Activated CD8-positive, alpha-beta memory T cell treated with anti-CD3 and anti-CD28 coated beads for 1 hour (primary cell): ENCODE measurements at places on chromosomes 6 and 20.
A peak's percentile ranks its signal among the peaks of the same experiment; 100 is the strongest.

DNA sequence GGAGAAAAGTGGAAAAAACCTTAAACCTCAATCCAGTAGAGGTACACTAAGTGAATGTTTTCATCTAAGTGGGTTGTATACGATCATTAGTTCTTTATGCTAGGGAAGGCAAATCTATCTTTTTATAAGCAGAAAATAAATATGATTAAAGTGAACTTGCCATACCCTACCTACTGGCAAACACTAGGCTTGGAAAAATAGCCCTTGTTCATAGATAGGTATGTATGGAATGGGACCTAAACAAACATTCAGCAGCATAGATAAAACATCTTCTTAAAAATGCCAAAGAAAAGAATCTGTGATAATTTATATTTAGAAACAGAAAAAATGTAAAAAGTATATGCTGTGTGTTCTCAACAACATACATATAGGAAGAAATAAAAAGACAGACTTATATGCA, 18.8 kb downstream of the REV3L start:
- no peak for DNase-seq

- DNase-seq: no peak
Observed at GRCh38 chr6:53033764-53034163, 31.4 kb upstream of the FBXO9 start.

DNA sequence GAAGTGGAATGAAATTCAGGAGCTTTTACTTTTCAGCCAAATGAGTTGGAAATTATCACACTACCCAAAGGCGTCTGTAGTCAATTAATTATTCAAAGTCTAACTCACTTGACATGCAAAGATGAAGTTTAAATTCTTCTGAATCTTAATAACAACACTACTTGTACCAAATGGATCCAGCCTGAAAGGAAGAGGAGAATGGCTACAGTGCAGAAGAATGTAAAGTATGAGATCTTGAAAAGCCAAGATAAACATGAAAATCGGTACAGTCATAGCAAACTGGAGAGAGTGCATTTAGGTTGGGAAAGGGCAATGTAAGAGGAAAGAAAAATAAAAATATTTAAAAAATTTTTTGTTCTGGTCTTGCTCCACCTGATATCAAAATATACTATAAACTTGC, 195.5 kb downstream of the SIM1 start:
- no peak for DNase-seq

DNA sequence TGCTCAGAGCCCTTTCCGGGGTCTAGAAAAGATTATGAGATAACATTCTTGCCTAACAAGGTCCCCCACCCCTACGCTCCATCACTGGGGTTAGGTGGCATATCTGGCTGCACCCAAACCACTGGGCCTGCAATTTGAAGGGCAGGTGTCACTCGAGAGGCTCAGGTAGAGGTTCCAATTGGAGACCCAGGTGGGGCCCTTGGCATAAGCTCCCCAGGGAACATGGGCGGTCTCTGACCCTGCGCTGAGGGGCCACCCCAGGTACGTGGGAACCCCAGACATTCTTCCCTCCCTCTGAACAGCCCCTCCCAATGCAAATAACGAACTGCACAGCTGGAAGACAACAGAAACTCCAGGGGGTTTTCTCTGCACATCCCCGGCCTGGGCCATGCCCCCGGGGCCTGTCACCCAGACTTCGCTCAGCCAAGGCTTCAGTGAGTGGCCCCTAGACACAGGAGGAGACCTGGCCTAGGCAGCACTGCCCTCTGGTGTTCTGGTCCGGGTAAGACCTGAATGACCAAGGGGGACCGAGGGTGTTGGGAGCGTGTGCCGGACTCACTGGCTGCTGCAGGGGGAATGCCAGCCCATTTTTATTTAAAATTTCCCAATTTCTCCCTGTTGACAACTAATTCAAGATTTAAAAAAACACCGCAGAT, 47.5 kb downstream of the DSTN start:
- DNase-seq: no peak

DNA sequence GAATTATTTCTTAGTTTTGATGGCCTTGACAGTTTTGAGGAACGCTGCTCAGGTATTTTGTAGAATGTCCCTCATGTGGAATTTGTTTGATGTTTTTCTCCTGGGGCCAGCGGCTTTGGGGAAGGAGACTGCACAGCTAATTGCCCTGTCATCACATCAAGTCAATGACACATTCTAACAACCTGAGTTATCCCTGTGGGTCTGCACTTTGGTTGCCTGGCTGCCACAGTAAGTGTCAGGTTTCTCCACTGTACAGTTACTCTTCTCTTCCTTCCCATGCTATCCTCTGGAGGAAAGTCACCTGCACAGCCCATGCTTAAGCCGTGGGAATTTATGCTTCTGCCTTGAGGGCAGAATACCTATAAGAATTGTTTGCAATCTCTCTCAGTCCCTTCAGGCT, 1.4 kb upstream of the TREML4 start:
- DNase-seq: no peak

DNA sequence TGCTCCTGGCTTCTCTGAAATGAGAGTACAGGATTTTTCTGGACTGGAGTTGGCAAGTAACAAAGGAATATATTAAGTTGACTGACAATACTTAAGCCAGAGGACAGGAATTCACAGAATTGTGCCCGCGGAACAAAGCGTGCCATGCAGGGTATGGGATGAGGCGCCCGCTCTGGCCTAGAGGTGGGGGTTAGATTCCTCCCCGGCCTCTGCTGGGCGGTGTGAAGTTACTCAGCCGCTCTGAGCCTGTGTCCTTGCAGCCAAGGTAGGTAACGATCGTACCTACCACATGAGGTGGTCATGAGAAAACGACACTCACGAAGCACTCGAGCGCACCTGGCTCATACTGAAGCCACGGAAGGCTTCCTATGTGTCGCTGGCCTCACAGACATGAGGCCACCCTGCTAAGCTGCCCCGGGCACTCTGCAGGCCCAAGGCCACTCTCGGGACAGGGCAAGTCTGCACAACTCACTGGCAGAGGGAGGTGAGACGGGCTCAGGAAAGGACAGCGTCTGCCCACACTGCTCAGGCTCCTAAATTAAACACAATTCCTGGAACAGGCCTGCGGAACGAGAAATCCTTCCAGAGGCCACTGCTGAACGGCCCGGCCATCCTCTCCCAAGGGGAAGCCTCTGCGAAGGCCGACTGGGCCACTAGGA, 70.8 kb downstream of the PSMG4 start:
- no peak for DNase-seq

DNA sequence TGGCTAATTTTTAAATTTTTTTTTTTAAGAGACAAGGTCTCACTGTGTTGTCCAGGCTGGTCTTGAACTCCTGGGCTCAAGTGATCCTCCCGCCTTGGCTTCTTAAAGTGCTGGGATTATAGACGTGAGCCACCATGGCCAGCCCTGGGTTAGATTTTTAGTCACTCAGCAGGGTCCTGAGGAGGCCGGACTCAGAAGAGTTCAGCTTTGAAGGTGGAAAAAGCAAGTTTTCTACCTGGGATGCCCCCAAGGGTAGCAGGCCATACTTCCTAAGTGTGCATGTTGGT, 44.2 kb downstream of the FGD2 start:
- DNase-seq: no peak

DNA sequence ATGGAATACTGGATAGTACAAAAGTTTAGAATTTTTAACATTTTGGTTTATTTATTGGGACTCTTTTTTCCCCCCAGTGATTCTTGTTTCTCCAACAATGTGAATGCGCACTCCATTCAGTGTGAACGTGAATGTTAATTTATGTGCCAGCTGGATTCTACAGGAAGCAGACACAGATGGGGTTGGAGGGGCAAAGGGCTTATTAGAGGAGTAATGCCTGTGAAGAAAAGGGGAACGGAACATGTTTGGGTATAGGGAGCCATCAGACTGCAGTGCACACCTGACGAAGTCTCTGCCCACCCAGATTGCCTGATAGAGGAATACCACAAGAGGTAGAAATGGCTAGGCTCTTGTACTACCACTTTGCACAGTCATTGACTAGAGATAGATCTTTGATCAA, 48.2 kb downstream of the PTPRA start:
- no peak for DNase-seq

DNA sequence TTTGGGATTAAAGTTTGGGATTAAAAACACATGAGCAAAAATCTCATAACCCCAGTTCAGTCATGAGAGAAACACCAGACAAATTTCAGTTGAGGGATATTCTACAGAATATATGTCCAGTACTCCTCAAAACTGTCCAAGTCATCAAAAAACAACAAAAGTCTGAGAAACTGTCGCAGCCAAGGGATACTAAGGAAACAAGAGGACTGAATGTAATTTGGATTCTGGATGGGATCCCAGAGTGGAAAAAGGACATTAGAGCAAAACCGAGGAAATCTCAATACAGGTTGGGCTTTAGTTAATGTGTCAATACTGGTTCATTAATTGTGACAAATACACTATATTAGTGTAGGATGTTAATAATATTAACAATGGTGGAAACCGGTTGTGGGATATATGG, 219.3 kb downstream of the BCKDHB start:
- DNase-seq: no peak

- no peak for DNase-seq
Observed at GRCh38 chr6:44652547-44652946, 265.0 kb downstream of the CDC5L start.

DNA sequence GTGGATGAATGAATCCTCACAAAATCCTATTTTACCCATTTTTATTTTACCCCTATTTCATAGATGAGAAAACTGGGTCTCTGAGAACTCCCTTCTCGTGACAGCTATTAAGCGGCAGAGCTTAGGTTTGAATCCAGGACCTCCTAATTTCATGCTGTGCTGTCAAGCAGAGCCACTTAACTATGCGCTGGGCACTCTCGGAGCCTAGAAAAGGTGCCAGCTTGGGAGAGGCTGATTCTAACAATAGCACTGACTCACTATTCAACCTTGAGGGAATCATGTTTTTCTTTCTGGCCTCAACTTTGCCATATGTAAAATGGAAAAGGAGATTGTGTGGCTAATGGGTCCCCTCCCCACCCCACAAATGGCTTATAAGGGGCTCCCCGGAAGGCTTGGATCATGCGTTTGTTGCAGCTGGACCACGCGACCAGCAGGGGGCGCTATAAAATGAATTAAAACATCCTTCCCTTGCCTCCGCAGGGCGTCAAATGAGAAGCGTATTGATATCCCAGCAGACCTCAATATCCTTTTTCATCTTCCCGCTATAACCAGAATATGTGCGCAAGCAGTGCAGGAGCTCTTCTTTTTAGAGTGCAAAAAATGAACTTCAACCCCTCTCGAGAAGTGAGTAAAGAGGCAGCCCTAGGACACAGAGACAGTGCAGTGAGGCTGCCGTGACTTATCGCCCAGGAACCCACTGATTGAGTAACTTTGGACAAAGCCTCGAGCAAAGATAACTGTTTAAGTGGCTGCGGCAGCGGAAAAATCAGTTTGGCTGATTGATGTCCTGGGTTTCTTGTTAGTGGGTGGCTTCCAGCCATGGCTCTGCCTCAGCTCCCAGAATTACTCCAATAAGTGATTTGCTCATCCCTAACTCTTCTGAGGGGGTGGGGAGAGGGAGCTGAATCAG, 12.8 kb upstream of the PDYN start:
- no peak for DNase-seq

GRCh38 chr20:20929341-20929740, 176.8 kb downstream of the LINC00237 start:
- no peak for DNase-seq

DNA sequence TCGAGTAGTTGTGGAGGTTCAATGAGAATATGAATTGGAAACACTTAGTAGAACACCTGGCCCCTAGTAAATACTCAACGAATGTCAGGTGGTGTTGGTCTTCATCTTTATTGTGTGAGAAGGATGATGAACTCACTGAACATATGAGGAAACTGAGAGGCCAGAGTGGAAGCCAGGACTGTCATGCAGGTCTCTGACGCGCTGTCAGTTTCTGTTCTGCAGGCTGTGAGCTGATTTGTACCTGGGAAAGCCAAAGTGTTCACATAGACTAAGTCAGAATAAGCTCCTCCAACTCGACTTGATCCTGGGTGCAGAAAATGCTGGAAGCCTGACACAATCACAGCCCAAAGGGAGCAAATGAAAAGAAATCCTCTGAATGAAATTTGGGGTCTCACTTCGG, 222.2 kb downstream of the LY86 start:
- no peak for DNase-seq

DNA sequence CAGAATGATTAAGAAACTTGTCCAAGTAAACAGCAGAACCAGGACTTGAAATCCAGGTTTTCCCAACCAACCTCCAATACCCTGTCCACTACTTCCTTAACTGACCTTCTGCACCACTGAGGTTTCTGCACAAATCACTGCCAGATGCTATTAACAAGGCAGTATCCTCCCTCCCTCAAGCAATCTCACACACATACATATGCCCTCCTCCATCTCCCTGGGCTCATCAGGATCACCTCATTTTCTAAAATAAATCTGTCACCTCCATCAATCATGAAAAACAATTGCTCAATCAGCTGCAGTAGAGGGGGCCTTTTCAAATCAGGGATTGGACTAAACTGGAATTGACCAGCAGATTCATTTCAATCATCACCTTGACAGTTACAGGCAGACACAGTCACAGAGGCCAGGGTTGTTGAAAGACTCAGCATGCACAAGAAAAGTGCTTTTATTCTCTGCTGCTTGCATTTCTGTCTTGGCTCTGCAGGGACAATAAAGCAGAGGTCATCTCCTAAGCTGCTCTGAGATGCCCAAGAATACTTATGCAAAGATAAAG, 539.4 kb downstream of the PTPRT start:
- no peak for DNase-seq

DNA sequence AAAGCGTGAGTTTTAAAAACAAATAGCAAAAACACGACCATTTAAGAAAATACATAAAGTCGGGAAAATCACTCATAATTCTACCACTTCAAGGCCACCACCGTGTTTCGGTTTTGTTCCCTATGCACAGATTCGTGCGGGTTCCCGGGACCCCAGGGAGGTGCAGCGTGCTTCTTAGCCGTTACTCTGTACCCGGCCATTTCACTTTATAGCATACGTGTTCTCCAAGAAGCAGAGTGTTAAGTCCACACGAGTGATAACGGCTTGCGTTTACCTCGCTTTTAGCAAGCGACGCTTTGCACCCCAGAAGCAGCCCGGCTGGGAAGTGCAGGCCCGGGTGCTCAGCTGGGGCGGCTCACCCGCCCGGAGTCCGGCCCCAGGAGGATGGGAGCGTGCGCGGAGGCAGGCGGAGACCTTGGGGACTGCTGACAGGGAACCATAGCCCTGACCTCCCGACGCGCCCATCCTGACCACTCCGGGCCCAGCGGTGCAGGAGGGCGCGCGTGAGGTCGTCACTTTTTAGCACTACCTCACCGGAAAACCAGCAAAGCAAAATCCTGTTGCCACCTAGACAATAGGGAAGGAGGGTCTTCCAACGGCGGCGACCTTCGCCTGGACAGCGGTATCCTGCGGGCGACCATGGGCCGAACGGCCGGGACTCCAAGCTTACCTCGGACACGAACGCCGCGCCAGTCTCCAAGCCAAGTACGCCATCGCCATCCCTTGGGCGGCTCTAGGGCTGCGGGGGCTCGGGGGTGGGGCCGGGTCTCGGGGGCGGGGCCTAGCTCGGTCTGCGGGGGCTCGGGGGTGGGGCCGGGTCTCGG, at the start of gene ECI2:
ECI2 (minus strand) TSS at position 735 of the 824 bp plus-strand sequence; CDS start at position 720, 15 bp downstream.
- DNase-seq: peak; percentile 27

GRCh38 chr20:24812373-24812772, 136.7 kb upstream of the CST7 start:
- DNase-seq: no peak

- DNase-seq: no peak
Observed at GRCh38 chr20:47670913-47671312, 114.4 kb downstream of the SULF2 start.

- no peak for DNase-seq
Observed at GRCh38 chr20:48851579-48851978, 23.8 kb upstream of the PREX1 start.
